NCI-H2081 (cell line): ENCODE measurements at places on chromosomes 3 and 15.

DNA sequence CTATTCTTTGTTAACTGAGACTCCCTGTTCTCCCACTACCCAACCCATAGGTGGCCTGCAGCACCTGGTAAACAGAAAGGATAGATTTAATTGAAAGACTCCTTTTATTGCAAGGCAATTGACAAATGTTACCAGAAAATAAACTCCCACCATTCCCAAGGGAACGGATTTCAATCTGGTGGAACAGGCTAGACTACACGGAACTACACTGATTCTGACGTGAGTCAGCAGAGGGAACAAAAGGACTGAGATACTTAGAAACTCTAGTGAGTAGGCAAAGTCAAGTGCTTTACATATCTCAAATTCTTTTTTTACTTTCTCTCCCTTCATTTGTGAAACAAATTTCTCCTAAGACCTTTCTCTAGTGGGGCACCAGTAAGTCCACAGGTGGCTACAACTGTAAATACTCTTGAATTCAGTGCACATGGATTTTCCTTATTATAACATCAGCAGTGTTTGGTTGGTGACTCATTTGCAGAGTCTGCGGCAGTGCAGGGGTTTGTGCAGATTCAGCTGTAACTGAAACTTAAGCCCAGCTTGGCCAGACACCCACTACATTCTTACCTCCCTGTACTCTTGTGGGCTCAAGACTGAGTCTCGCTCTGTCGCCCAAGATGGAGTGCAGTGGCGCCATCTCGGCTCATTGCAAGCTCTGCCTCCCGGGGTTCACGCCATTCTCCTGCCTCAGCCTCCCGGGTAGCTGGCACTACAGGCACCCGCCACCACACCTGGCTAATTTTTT lies 34.3 kb upstream of the PLSCR2 start:
- peak; percentile 38 for DNase-seq

GRCh38 chr3:25663347-25663868 lies 1.3 kb downstream of the TOP2B start:
- DNase-seq: peak; percentile 43

GRCh38 chr3:122562923-122563716 lies 980 bp downstream of the PARP9 start:
- DNase-seq: no peak

DNA sequence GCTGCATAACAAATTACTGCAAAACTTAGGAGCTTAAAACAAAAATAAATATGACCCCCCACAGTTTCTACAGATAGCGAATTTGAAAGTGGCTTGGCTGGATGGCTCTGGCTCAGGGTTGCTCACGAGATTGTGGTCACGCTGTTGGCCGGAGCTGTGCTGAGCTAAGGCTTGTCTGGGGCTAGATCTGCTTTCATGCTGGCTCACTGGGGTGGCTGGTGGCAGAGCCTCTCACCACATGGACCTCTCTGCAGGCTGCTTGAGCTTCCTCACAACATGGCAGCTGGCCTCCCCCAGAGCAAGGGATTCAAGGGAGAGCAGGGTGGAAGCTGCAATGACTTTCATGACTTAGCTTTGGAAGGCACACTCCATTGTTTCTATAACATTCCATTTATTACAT lies 354.1 kb downstream of the SHQ1 start:
- no peak for DNase-seq

GRCh38 chr15:31464216-31465082 lies 137.8 kb downstream of the KLF13 start:
- DNase-seq: no peak

DNA sequence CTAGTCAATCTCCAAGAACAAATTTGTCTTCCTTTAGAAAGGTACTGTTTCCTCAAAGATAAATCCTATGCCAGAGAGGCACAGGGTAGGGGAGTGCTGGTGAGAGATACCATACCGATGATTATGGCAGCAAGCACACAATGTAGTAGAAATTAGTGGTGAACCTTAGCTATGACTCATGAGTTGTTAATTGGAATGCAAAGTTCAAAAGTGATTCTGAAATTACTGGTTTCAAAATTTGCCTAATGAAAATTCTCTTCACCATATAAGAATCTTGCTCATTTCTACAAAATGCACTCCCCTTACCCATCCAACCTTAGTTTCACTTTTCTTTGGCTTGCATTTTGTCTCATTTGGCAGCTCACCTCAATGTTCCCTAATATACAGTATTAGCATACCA lies 139.5 kb upstream of the SLC2A2 start:
- no peak for DNase-seq

DNA sequence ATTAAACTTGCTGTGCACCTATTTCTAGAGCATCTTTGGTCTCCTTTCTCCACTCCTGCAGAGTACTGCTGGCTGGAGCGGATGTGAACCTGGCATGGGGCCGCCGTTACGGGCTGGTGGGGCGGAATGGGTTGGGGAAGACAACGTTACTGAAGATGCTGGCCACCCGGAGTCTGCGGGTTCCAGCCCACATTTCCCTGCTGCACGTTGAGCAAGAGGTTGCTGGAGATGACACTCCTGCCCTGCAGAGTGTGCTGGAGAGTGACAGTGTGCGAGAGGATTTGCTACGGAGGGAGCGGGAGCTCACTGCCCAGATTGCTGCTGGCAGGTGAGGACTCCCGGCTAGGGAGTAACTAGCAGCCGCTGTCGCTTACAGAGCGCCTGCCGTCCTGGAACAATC lies 2.1 kb downstream of the ABCF3 start:
- no peak for DNase-seq

GRCh38 chr15:91892436-91892835 lies 38.9 kb downstream of the SLCO3A1 start:
- DNase-seq: no peak

DNA sequence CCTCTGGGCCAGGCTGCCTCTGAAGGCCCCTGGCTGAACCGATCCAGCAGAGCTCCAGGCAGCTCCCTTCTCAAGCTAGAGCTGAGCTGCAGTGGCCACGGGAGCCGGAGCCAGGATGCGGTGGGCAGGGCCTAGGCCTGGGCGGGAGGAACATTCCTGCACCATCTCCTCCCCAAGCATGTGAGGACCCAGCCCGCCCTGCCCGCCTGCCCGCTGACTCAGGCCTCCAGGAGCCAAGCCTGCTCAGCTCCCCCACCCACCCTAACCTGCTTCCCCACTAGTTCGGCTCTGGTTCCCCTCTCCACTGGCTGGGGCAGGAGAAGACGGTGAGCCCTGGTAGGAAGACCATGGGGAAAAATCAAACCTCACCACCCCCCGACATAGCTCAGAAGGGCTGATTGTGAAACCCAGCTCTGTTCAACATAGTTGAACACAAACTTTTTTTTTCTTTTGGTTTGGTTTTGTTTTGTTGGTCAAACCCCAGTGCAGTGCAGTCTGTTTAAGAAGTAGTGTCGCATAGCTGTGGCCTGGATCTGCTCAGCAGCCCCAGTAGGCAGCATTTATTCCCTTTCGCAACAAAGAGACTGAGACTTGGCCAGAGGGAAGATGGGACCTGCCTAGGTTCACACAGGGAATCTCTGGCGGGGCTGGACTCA lies 13.5 kb downstream of the SNX33 start:
- DNase-seq: no peak

GRCh38 chr15:51342227-51342999 lies 958 bp downstream of the GLDN start:
- DNase-seq: peak; percentile 53

DNA sequence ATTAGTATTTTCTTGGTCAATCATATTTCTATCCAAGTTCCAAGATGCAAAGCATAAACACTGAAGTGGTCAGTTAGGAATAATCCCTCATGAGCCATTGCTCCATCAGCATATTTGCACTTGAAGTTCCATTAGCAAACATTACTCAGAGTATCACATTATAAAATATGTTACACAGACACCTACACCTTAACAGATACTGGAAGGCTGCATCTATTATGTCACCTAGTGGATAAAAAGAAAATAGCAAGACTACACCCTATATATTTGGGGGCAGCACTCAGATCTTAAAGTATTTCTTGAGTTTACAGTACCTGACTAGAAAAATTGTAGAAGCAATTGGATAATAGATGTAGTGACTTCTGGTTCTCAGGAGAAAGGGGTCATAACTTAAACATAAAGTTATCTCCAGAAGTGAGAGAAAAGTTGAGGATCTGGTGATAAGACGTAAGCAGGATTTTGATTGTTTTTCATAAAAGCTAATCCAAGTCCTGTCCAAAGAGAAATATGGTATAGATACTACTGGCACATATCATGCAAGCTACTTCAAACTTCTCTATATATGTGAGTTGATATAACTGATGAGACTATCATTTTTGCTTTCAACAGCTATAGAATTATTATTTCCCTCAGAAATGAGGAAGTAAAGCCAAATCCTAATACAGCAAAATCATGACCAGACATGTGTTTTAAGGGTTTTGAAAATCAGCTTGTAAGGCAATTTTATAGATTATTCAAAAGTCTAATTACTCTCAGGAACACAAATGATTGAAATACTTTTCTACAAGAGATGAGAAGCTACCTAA lies 422.2 kb downstream of the GBE1 start:
- DNase-seq: no peak

DNA sequence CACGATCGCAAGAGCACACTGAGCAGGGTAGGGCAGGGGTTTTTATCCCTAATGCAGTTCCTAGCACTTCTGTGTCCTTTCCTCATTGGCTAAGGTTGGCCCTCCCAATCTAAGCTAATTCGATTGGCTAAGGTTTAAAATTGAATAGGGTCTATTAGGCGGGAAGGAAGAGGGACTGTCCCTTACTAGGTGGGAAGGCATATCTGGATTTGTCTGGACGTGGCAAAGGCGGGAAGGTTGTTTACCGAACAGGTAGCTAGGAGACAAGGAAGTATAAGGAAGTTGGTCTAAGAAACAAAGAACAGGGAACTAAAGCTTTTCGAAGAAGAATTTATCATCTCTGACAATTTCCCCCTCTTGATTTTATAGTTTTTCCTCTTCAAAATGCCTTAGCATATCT lies 24.8 kb upstream of the ATG7 start:
- DNase-seq: no peak

GRCh38 chr3:115859002-115859807 lies 235.9 kb downstream of the GAP43 start:
- DNase-seq: no peak
